RWPE1 (cell line): ENCODE measurements at places on chromosomes 6 and 20.

GRCh38 chr6:114588726-114589125 lies 245.9 kb upstream of the HS3ST5 start:
- no peak for DNase-seq

GRCh38 chr6:44826025-44826676 lies 438.6 kb downstream of the CDC5L start:
- DNase-seq, result no peak

DNA sequence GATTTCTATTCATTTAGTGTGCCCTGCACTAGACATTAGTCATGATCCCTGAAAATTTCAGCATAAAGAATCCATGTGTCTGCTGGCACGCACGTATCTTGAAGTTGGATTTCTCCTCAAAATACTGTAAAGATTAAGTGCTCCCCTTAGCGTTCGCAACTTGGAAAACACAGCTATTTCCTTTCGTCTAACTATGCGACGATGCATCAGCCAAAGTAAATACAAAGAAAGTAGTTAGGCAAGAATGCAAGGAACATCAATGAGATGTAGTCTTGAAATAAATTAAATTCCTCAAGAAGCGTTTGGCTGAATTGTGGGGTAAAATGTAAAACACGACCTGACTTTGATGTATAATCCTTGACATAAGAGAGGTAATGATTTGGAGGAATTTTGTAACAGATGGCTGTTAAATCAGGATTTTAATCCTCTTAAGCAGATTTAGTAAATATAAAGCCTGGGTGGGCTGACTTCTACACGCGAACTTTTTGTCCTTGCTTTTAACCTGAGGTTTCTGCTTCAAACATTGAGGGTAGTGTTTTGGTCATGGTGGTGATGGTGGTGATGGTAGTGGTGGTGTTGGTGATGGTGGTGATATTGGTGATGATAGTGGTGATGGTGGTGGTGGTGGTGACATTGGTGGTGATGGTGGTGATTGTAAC lies 88.2 kb downstream of the FOXF2 start:
- peak; percentile 29 for DNase-seq

GRCh38 chr6:155177363-155177961 lies 86.4 kb upstream of the CLDN20 start:
- peak; percentile 53 for DNase-seq

DNA sequence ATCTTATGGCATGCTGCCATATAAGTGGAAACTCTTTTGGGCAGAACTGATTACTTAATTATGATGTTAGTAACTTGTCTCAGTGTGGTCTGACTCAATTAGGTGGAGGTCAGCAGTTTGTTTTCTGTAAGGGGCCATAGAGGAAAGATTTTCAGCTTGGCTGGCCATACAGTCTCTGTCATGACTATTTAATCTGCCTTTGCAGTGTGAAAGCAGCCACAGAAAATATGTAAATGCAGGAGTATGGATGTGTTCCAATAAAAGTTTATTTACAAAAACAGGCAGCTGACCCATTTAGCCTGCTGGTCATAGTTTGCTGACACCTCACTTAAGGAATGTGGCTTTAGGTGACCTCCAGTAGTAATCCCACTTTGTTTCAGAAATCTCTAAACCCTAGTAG lies 700.7 kb downstream of the EPM2A start:
- DNase-seq, result no peak

GRCh38 chr6:136230219-136230853 lies 19.8 kb downstream of the MTFR2 start:
- DNase-seq, result no peak

DNA sequence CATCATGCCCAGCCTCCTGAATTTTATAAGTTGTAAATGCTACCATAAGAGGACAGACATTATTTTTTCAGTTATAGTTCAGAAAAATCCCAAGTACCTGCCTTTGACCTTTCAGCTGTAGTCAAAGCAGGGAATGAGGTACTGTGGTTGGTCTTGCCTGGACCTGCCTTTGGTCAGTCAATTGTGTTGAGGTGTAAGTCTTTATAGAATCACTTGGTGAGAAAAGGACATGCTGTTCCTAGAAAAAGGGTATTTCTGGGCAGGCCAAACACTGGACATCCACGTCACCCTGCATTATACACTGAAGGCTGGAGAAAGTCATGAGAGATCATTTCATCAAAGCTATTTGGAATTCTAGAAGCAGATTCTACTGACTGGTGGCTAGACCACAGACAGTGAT lies 40.3 kb downstream of the PEX7 start:
- DNase-seq, result no peak

DNA sequence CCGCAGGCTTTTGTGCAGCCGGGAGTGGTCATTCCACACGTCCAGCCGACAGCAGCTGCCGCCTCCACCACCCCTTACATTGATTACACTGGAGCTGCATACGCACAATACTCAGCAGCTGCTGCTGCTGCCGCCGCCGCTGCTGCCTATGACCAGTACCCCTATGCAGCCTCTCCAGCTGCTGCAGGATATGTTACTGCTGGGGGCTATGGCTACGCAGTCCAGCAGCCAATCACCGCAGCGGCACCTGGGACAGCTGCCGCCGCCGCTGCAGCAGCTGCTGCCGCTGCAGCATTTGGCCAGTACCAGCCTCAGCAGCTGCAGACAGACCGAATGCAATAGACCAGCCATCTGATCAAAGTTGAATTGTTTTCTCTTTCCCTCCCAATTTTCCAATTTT lies 10.6 kb downstream of the RBM24 start:
- no peak for DNase-seq

GRCh38 chr6:6657085-6657819 lies 68.7 kb downstream of the LY86 start:
- no peak for DNase-seq

DNA sequence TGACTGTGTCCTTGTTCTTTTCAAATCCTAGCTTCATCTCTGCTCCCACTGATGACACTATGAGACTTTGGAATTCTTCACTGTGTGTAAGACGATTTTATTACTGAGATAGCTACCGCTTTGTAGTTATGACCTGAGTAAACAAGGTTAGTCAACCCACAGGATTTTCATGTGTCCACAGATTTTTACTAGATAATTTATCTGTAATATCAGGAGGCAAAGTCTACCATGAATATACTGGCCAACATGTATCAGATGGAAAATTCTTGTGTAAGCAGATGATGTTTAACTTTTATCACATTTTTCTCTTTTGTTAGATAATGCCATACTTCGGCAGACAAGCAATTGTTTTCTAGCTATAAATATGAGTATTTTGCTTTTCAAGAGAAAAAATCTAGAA lies 119.8 kb downstream of the SGK1 start:
- no peak for DNase-seq

GRCh38 chr6:6905961-6906518 lies 201.7 kb upstream of the RREB1 start:
- no peak for DNase-seq

- no peak for DNase-seq
These were observed 143.7 kb downstream of the MOXD1 start for GRCh38 chr6:132257561-132257960.

DNA sequence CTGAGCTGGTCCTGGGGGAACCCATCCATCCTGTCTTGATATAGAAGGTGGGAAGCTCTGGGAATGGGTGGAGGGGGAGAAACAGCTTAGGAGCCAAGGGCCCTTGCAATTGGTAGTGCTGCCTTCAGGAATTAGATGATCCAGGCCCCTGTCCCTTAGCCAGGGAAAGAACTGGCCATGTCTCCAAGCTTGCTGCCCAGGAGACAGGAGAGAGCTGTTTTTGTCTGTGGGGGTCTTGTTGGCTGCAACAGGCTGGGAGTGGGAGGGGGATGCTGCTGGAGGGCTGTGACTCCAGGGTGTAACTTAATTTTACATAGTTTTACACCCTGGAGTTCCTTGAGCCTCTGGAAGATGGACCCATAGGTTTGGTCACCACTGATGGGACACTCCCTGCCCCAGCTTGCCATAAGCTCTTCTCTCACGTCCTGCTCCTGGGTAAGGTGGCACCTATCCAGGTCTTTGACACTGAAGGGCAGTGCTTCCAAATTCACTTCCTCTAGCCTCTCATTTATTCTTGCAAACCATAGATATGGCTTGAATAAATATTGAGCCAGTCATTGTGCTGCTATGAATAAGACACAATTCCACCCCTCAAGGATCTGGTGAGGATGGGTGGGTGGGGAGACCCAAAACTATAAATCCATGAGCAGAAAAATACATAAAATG lies 16.8 kb downstream of the VEGFA start:
- no peak for DNase-seq

DNA sequence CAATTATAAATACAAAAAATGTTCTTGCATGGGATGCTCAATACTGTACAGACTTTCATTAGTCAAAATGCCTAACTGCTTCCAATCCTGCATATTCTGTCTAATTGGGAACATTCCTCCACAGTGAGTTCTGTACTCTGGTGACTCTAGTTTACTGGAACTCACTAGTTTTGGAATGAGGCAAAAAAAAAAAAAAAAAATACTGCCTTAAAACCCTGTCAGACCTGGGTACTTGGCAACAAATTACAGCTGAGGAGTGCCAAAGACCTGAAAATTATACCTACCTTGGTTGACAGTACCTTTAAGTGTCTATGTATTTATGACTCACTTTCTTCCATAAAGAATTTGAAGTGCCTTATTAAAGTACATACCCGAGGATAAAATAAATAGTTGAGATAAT lies 276.7 kb downstream of the FARS2 start:
- peak; percentile 9 for DNase-seq

DNA sequence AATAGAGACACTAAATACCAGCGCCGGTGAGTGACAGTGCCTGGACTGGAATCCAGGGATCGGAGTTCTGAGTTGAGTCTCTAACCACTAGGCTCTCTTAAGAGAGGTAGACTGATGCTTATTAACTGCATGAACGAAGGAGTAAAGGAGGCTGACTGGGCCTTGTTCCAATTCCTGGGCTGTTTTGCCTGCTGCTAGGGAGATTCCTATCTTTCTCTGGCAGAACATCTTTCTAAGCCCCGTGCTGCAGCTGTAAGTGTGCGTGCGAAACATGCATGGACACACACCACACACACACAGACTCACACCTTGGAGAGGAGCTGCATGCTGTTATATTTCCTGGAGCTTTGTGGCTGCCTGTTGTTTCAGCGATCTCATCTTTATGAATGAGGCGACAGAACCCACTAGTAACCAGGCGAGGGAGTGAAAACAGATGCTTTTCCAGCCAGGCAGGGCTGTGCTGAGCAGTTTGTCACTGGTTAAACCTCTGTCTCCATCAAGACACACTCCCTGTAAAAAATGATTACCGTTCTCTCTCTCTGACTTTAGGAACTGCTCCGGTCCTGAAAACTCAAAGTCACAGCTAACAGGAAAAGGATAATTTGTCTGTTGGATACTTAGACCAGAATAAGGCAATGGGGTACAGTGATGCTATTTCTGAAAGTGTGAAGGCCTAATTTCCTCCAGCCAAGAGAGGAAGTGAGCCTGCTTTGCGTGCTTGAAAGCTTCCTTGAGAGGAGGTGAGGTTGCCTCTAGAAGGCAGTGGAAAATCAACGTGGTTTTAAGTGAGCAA lies 157.4 kb upstream of the ZNF217 start:
- DNase-seq, result no peak

DNA sequence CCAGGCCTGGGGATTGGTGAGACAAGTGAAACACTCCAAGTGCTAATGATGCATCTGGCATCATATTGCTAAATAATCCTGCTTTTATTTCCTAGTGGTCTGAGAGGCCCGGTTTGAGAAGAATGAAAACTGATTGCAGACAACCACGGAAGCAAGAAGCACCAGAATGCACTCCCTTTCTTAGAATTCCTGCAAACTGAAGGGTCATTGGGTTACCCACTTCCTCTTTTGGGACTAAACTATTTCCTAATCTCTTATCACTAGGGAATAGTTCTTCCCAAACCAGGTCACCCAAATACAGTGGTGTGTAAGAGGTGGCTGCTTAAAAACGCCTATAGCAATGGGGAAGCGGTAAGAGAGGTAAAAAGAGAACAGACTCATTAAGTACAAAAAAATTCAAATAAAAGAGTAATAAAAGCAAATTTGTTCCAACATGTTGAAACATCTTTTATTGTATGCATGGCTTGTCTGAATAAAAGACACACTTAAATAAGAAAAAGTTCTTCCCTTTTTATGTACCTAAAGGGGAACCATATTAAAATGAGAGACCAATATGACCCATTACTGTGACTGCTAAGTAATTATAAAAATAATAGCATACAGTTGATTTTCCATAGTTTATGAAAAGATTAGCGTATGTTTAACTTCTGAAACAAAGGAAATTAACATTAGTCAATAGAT lies 125.8 kb downstream of the MYB start:
- DNase-seq, result no peak

DNA sequence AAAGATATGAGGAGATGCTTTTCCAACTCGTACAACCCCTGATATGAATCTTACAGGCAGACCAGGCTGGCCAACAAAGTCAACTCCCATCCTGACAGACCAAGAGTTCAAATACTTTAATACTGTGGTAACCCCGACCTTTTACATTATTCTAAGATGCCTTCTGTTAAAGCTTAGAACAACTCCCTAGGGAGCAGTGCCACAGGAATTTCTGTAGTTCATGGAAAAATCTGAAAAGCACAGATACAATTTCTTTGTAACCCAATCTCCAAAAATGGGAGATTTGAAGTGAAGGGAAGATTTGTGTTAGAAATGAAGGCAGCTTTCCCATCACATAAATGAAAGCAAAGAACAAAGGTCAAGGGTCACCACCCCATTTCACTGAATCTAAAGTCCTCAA lies 151.3 kb upstream of the BEND6 start:
- DNase-seq, result no peak

DNA sequence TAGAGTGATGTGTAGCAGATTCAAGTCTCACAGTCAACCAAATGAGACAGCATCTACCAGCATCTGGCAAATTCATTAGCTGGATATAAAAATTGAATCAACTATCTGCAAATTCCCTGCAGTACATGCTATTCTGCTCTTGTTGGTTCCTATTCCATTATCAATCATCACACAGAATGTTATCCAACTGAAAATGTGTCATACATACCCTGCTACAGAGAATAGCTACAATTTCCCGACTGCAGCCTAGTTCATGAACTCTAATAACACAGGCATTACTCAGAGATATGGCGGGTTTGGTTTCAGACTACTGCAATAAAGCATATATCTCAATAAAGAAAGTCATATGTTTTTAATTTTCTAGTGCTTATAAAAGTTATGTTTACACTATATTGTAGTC lies 78.4 kb downstream of the AHI1 start:
- no peak for DNase-seq

GRCh38 chr6:141484711-141485110 lies 648.0 kb upstream of the GJE1 start:
- no peak for DNase-seq

DNA sequence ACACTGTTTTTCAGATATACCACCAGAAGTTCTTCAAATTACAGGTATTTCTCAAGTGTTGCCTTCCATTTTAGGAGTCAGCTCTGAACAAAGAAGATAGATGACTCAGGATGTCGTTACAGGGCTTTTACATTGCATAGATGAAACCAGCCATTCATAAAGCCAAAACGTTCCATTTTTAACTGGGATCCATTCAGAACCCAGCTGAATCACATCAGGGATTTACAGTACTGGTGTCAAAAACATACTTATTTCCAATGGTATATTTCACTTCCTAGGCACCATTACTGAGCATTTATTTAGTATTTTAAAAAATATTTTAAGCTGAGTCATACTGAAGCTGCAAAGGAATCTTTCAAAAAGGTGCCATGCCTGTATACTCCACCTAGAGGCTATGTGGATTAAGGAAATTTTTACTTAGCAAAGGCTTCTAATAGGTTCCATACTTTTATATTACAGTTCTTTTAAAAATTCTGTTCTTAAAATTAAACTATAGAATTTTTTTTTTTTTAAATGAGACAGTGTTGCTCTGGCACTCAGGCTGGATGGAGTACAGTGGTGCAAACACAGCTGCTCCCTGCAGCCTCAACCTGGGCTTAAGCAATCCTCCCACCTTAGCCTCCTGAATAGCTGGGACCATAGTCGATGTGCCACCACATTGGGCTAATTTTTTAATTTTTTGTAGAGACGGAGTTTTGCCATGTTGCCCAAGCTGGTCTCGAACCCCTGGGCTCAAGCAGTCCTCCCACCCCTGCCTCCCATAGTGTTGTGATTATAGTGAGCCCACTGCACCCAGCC lies 2.6 kb downstream of the ASF1A start:
- peak; percentile 53 for DNase-seq
